ENCODE measurements at places on chromosomes 6 and 20. TPM values are rescaled to one million over a fixed set of nuclear protein-coding genes. Genes with fewer than 3 reads are reported as not detected.
A peak's percentile ranks its signal among the peaks of the same experiment; 100 is the strongest.

DNA sequence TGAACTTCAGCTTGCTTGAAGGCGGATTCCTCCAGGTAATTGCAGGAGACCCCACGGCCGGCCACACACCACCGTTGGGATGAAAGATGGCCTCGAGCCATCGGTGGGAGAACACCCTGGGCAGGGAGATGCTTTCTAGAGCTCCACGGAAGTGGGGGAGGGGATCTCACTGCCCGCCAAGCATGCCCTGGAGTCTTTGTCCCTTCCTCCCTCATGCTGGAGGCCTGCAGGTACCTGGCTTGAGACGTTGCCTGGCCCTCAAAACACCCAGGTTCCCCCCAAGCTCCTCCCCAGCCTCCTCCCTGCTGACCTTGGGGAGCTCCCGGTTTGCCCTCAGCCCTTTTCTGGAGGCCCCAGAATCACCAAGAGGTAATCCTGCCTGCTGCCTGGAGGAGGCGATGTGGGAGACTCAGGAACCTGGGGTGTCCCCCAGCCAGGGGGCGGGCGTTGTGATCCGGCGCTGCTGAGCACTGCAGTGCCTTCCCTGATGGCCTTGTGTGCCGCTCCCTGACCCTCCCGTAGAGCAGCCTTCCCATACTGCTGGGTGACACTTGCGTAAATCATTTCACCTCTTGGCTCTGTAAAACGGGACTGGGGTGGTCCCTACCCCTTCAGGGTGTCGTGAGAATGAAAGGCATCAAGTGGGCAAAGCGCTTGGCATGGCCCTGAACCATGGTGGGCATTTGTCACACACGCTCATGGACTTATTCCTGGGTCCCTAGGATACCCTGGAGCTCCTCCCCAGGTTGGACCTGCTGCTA lies 91.4 kb downstream of the CEBPB start:
- DNase-seq: peak; percentile 52
- H3K27me3 ChIP-seq: no peaks in the 10 kb centered on the region
- H3K4me1 ChIP-seq: peaks cover 41% of the 10 kb centered on the region
- no peaks in the 10 kb centered on the region for H3K36me3 ChIP-seq
- H3K4me3 ChIP-seq: no peak overlapping the region
- no peak overlapping the region for H3K27ac ChIP-seq

GRCh38 chr6:53896196-53896595 lies 101.4 kb downstream of the LRRC1 start:
- H3K27me3 ChIP-seq: no peaks in the 10 kb centered on the region
- DNase-seq: peak; percentile 41
- peaks cover 23% of the 10 kb centered on the region for H3K4me1 ChIP-seq
- H3K4me3 ChIP-seq: no peak overlapping the region

- no peaks in the 10 kb centered on the region for H3K4me1 ChIP-seq
- H3K27ac ChIP-seq: no peak overlapping the region
- H3K36me3 ChIP-seq: no peaks in the 10 kb centered on the region
- DNase-seq: no peak
Observed at GRCh38 chr6:105781915-105782314, 304.2 kb upstream of the PRDM1 start.

LINC00237 gene
- total RNA-seq: 1.8 TPM

DNA sequence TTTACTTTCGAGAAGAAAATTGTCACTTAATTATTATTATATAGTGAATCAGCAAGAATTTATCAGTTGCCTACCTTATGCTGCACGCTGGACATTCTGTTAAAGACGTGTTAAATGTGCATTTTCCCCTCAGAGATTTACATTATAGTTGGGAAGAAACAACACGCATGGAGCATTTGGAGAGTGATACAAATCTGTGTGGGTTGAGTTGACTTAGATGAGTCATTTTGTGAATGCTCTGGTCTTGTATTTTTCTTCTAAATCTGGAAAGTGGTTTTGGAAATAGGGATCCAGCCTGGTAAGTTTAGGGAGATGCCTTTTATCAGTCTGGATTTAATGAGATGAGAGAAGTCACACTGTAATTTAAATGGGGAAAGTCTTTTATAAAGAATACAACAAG lies 24.0 kb upstream of the SMIM26 start:
- H3K27ac ChIP-seq: no peak overlapping the region
- no peaks in the 10 kb centered on the region for H3K27me3 ChIP-seq
- no peak for DNase-seq
- peaks cover 3% of the 10 kb centered on the region for H3K36me3 ChIP-seq
- H3K4me3 ChIP-seq: no peak overlapping the region
- no peaks in the 10 kb centered on the region for H3K4me1 ChIP-seq

KCNG1 gene
- 1.5 TPM for total RNA-seq

ZNF512B gene
- 47.9 TPM for total RNA-seq

GPSM3 gene
- total RNA-seq: 0.67 TPM

CDH26 gene
- total RNA-seq: 1.5 TPM

RIPPLY2 gene
- not detected for total RNA-seq

LTV1 gene
- 36.2 TPM for total RNA-seq

Measured in Caco-2 (cell line).